Naive thymus-derived CD8-positive, alpha-beta T cell (primary cell): ENCODE measurements at places on chromosomes 2 and 18. TPM values are rescaled to one million over a fixed set of nuclear protein-coding genes. Genes with fewer than 3 reads are reported as not detected.

The ANKRD30BL gene
- polyA plus RNA-seq = not detected

The TWSG1 gene
- 4.0 TPM for polyA plus RNA-seq

- H3K4me3 ChIP-seq = no peak overlapping the region
- H3K4me1 ChIP-seq = peaks cover 6% of the 10 kb centered on the region
- no peak for DNase-seq
- no peak overlapping the region for H3K27ac ChIP-seq
- H3K27me3 ChIP-seq = no peaks in the 10 kb centered on the region
- H3K36me3 ChIP-seq = no peaks in the 10 kb centered on the region
Measured at GRCh38 chr2:60676706-60677330, 79.2 kb upstream of the PAPOLG start.

DNA sequence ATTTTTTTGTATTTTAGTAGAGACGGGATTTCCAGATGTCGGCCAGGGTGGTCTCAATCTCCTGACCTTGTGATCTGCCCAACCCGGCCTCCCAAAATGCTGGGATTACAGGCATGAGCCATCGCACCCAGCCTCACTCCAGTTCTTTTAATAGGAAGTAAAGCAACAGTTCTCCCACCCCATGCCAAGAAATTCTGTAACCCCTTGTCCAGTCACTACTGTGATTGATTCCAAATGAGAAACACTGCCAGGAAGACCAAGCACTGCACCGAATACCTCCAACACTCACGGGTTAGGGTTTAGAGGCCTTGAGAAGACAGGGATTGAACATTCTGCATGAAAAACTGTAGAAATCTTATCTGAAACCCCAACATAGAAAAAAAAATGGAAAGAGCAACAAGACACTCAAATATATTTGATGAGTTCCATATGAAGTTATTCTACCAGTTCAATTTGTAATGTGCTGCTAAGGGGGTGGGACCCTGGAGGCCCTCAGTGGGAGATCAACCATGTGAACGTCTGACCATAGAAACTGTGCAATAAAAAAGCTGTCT lies 48.2 kb upstream of the BIN1 start:
- no peaks in the 10 kb centered on the region for H3K36me3 ChIP-seq
- H3K4me3 ChIP-seq = no peak overlapping the region
- no peak for DNase-seq

DNA sequence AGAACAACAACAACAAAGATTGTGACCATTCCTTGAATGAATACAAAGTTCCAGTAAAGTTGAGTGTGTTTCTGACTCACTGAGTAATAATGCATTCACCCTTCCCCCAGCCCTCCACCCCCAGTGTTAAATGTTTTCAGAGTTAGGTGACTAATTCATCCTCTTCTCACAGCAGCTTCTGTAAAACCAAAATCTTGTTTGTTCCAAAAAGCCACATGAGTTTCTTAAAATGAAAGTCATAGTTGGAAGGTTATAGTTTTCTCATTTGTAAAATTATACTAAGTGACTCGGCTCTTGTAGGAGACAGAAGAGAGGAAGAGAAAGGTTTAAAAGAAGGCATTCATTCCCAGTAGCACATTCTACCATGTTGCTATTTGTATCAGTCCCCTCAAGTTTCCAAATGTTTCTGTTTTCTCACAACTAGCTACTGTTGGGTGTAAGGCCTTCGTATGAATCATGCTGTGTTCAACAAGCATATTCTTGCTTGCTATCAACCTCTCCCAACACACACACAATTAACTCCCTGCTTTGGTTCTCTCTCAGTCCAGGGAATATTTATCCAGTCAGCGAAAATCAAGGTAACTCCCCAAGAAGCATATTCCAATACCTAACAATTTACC lies 75.3 kb downstream of the MBD2 start:
- peaks cover 6% of the 10 kb centered on the region for H3K36me3 ChIP-seq
- DNase-seq = no peak
- H3K4me3 ChIP-seq = no peak overlapping the region
- peaks cover 2% of the 10 kb centered on the region for H3K4me1 ChIP-seq

DNA sequence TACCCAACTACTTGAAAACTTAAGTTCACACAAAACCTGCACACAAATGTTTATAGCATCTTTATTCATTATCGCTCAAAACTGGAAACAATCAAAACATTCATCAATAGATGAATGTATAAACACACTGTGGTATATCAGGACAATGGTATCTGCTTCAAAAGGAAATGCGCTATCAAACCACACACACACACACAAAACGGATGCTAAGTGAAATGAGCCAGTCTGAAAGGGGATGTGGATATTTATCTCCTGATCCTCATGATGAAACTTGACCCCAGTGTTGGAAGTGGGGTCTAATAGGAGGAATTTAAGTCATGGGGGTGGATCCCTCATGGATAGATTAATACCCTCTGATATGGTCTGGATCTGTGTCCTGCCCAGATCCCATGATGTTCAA lies 22.0 kb downstream of the PDCL3 start:
- DNase-seq = no peak
- peaks cover 36% of the 10 kb centered on the region for H3K4me1 ChIP-seq
- peak overlapping the region; percentile 30 for H3K4me3 ChIP-seq
- no peaks in the 10 kb centered on the region for H3K27me3 ChIP-seq

- peaks cover 17% of the 10 kb centered on the region for H3K27me3 ChIP-seq
- no peak overlapping the region for H3K27ac ChIP-seq
- no peak overlapping the region for H3K4me3 ChIP-seq
- no peak for DNase-seq
- H3K4me1 ChIP-seq = no peaks in the 10 kb centered on the region
Measured at GRCh38 chr2:152420936-152421335, 86.0 kb downstream of the FMNL2 start.
